ENCODE measurements at places on chromosomes 12 and 14.

DNA sequence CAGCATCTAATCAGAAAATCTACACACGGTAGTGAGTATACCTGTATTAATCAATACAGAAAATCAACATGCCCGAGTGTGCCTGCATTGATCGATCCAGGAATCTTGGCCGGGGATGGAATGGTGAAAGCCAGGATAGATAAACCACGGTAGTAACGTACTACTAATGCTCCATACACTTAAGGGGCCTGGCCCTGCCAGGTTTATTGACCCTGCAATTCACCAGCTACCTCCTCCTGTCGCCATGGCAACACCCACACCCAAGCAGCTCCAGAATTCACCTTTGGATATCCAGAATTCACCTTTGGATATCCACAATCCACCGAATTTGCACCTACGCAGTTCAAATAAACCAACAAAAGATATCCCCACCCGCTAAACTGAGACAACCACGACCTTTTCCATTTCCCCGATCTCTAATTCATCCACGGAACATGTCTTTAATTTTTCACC, 14.8 kb upstream of the CALM1 start:
- DNase-seq: no peak

DNA sequence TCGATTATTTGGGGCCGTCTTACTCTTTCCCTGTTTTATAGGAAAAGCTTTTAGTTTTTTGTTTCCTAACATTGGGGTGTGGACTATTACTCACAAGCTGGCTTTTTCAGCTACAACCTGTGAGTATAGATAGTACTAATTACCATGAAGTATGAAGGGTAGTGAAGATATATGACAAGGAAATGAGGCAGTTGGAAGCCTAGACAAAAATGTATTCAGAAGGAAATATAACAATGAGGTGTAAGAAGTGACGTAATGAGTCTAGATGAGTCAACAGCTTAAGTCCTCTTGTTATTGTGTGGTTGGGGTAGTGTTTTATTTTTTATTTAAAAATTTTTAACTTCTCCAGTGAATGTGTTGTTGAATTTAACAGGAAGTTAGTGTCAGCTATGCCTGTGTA, 804.5 kb downstream of the NRXN3 start:
- no peak for DNase-seq

- no peak for DNase-seq
Observed at GRCh38 chr14:79967001-79967400, 244.3 kb downstream of the DIO2 start.

- no peak for DNase-seq
Observed at GRCh38 chr14:105161309-105161708, 7.3 kb downstream of the JAG2 start.

- DNase-seq: no peak
Observed at GRCh38 chr12:18951218-18951617, 178.3 kb upstream of the PLEKHA5 start.

DNA sequence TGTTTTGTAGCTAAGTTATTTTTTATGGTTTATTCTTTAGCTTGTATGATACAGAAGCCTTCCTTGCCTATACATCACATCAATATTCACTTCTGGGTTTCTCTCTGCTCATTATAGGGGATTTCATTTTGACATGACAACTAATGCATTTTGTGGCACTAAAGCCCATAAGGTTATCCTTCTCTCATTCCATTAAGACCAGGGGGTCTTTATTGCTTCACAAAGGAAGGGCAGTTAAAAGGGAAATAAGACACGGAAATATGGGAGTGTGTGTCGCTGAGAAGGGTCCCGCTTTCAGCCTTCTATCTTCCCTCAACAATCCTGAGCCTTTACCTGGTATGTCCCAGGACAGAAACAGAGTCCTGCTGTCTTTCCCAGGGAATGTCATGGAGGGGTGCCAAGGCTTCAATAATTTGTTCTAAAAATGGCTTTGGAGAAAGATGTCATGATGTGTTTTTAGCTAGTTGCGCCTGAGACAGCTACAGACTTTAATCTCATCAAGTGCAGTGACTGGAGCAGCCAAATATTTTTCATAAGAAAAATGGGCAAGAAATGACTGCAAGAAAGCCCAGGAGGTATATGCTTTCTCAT, 1145.4 kb upstream of the TMEM132C start:
- no peak for DNase-seq

DNA sequence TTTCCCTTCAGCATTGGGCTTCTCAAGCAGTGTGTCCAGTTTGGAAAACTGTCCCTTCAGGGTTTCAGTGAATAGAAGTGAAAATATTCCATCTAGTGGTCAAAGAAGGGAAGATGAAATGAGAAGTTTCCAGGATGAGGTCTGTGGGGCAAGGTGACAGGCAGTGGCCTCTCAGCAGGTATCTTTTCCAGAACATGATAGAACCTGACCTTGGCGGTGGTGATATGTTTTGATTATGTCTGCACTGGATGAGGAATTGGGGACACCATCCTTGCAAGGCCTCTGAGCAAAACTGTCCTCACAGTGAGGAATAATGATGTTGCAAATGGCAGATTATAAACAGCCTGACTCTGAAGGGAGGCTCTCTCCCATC, 4.7 kb downstream of the GPX2 start:
- no peak for DNase-seq

GRCh38 chr12:25236190-25236589, 14.5 kb downstream of the KRAS start:
- no peak for DNase-seq

GRCh38 chr12:2119266-2119665, 66.5 kb downstream of the CACNA1C start:
- no peak for DNase-seq

DNA sequence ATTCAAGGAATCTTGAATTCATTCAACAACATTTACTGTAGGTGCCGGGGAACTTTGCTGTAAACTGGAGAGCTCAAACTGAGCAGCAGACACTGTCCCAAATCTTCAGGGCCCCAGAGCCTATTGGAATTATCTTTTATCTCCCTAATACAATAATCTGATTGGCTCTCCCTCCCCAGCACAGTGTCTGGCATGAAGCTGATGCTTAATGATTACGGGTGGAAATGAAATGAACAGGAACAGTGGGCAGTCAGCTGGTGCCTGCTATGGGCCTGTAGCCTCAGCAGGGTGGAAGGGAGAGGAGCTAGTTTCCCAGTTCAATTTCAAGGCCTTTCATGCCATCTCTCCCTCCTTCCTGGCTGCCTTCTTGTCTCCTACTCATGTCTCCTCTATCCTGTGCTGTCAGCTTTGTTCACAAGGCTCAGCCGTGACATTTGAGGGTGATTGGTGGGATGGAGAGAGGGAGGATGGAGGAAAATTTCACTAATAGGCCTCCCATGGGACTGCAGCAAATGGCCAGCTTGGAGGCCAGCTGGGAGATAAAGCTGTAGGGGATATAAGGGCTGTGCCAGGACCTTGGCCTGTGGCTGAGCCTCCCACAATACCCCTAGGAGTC, 4.3 kb upstream of the RAPGEF3 start:
- DNase-seq: no peak

DNA sequence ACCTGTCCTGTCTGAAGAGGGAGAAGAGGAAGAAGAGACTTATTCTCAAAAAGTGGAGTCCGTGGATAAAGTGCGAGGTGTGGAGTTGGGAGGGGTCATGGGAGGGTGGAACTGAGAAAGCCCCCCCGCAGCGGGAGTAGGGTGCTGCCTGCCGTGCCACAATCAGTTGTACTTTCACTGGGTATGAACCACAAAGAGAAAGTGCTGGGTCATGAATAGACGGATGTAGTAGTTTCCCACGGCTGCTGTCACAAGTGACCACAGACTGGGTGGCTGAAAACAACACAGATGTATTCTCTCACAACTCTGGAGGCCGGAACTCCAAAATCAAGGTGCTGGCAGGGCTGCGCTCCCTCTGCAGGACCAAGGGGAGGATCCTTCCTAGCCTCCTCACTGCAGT, 5.5 kb downstream of the DNAH10 start:
- DNase-seq: no peak

DNA sequence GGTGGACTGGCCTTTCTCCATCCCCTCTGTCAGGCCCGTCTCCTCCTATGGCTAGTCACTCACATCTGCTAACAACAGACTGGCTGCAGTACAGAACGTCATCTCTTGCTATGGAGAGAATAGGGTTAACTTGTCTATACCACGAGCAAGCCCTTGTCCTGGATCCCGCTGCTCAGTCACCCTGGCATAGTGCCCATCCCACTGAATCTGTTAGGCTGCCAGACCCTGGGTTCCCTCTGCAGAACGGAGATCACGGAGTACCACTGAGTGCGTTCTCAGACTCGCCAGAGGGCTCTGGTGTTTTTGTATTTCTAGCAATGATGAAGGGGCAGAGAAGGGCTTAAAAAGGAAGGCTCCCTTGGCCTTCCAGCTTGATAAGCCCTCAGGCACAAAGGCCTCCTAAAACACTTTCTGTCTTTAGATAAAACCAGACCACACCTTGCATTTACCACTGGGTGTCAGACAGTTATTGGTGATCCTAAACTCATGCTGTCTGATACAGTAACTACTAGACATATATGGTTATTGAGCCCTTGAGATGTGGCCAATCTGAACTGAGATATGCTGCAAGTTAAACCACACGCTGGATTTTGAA, 6.3 kb upstream of the NRIP2 start:
- no peak for DNase-seq

- no peak for DNase-seq
Observed at GRCh38 chr14:53531730-53532129, 378.6 kb upstream of the DDHD1 start.

DNA sequence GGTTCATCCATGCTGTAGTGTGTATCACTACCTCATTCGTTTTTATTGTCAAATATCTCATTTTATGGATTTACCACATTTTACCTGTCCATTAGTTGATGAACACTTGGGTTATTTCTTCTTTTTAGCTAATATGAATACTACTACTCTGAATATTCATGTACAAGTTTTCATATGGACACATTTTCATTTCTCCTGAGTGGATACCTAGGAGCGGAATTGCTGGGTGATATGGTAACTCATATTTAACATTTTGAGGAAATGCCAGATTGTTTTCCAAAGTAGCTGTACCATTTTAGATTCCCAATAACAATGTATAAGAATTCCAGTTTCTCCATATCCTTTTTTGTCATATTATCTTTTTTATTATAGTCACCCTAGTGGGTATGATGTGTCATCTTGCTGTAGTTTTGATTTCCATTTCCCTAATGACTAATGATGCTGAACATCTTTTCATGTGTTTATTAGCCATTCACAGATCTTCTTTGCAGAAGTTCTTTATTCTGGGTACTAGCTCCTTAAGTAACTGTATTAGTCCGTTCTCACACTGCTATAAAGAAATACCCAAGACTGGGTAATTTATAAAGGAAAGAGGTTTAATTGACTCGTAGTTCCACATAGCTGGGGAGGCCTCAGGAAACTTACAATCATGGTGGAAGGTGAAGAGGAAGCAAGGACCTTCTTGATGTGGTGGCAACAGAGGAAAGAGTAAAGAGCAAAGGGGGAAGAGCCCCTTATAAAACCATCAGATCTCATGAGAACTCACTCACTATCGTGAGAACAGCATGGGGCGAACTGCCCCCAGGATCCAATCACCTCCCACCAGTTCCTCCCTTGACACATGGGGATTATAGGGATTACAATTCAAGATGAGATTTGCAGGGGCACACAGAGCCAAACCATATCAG, 11.9 kb downstream of the NRDE2 start:
- no peak for DNase-seq

- DNase-seq: no peak
Observed at GRCh38 chr14:34527591-34527990, 11.9 kb downstream of the EAPP start.

GRCh38 chr12:44159216-44159615, 323.3 kb downstream of the TMEM117 start:
- no peak for DNase-seq

- no peak for DNase-seq
Observed at GRCh38 chr14:62143245-62143644, 381.0 kb downstream of the SNAPC1 start.

- no peak for DNase-seq
Observed at GRCh38 chr12:9940375-9940774, 8.2 kb upstream of the CLEC2A start.

Data from ecto neural progenitor cell (in vitro differentiated cells).